Activated CD4-positive, alpha-beta memory T cell treated with anti-CD3 and anti-CD28 coated beads, Interleukin-2, amount 10 ng/mL, durations not matched to agents 7 days and 5 days (primary cell): ENCODE measurements at places on chromosomes 5 and 9. TPM values are rescaled to one million over a fixed set of nuclear protein-coding genes. Genes with fewer than 3 reads are reported as not detected.

CAMK4 gene
- 59.5 TPM for total RNA-seq

GDA gene
- not detected for total RNA-seq

ODF2 gene
- 54.5 TPM for total RNA-seq

WDR38 gene
- not detected for total RNA-seq

INSYN2B gene
- total RNA-seq: not detected

IFNK gene
- total RNA-seq: not detected

SLC22A4 gene
- total RNA-seq: 0.10 TPM

FUT7 gene
- total RNA-seq: 9.9 TPM

SPAG8 gene
- total RNA-seq: 2.0 TPM

IQGAP2 gene
- total RNA-seq: 124 TPM

PCDHA13 gene
- total RNA-seq: not detected

NOTCH1 gene
- 59.8 TPM for total RNA-seq

SOHLH1 gene
- total RNA-seq: not detected

RHOBTB3 gene
- not detected for total RNA-seq

CXCL14 gene
- total RNA-seq: not detected

DNA sequence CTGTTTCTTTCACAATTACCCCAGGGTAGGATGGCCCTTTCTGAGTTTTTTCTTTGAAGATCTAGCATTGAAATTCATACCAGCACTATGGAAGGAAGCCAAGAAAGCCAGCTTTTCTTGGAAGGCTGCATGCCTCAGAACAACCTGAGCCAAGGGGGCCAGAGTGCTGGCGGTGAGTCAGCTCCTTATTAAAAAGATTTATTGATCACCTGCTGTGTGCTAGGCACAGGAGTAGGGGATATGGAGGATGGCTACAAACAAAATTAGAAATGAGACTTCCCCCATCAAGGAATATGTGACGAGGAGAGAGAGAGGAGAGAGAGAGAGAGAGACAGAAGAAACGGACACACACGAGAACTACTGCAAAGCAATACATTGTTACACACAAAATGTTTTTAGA lies 184.6 kb upstream of the PUM3 start:
- H3K4me3 ChIP-seq: no peak overlapping the region
- H3K27ac ChIP-seq: no peak overlapping the region
- H3K36me3 ChIP-seq: no peaks in the 10 kb centered on the region
- H3K4me1 ChIP-seq: peaks cover 3% of the 10 kb centered on the region
- peaks cover 2% of the 10 kb centered on the region for H3K27me3 ChIP-seq

DNA sequence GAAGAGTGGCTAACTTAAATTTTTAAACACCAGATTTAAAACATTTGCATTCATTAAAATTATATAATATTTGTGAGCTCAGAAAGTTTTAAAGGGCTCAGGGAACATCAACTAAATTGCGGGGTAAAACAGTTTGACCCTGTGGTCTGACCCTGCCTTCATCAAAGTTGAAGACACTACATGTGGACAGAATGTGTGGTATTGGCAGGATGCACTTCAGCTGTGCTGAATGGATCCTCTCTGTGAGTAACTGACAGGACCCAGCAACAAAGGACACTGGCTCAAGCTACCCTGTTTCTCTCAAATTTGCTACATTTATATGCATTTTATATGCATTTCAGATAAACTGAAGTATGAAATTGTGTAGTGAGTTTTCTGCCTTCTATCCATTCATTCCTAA lies 288.5 kb downstream of the ZNF608 start:
- no peak overlapping the region for H3K4me3 ChIP-seq
- H3K36me3 ChIP-seq: no peaks in the 10 kb centered on the region
- DNase-seq: no peak

DNA sequence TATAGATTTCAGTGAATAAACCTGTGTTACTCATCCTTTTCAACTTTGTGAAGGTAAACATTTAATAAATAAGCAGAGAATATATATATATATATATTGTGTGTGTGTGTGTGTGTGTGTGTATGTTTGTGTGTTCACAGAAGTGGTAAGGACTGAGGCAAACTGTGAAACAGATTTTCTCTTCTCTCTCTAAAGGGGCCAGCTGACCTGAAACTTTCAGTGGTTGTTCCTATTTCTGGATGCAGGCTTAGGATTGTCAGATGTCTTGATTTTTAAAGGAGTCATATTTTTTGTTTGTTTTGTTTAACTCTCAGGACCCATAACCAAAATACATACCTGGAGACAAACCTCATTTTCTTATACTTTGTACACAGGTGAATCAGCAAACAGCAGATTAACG lies 714.9 kb upstream of the MEF2C start:
- H3K4me1 ChIP-seq: no peaks in the 10 kb centered on the region
- H3K27ac ChIP-seq: no peak overlapping the region
- DNase-seq: no peak

- H3K4me3 ChIP-seq: no peak overlapping the region
- no peak overlapping the region for H3K27ac ChIP-seq
- no peak for DNase-seq
- no peaks in the 10 kb centered on the region for H3K4me1 ChIP-seq
These were observed 475.1 kb upstream of the WWC1 start for GRCh38 chr5:167816354-167816753.

GRCh38 chr5:146196459-146197048 lies 6.9 kb upstream of the RBM27 start:
- no peak overlapping the region for H3K27ac ChIP-seq
- H3K4me1 ChIP-seq: no peaks in the 10 kb centered on the region
- H3K4me3 ChIP-seq: no peak overlapping the region
- peaks cover 15% of the 10 kb centered on the region for H3K27me3 ChIP-seq
- no peaks in the 10 kb centered on the region for H3K36me3 ChIP-seq

DNA sequence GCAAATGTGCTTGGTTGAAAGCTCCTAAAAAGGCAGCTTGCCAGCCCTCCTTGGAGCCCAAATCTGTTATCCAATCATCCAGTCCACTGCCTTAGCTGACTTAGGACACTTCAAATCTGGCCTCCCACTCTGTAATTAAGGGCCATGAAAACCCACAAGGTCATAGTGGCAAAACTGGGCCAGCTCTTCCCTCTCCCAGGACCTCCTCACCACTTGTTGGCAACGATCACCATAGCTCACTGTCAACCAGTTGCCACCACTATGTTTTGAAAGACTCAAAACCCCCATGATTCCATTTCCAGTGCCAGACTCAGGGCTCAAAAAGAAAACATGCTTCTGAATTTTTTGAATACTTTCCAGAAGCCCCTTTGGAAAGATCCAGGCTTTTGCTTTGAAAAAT lies 107.5 kb downstream of the NREP start:
- no peaks in the 10 kb centered on the region for H3K27me3 ChIP-seq
- DNase-seq: no peak
- no peaks in the 10 kb centered on the region for H3K36me3 ChIP-seq
- no peak overlapping the region for H3K27ac ChIP-seq
- no peaks in the 10 kb centered on the region for H3K4me1 ChIP-seq

GRCh38 chr5:180797256-180798192 lies 5.1 kb downstream of the MGAT1 start:
- H3K27ac ChIP-seq: no peak overlapping the region
- peaks cover 83% of the 10 kb centered on the region for H3K36me3 ChIP-seq
- H3K27me3 ChIP-seq: no peaks in the 10 kb centered on the region
- peaks cover 79% of the 10 kb centered on the region for H3K4me1 ChIP-seq
- no peak overlapping the region for H3K4me3 ChIP-seq
- no peak for DNase-seq

- no peak for DNase-seq
- H3K27ac ChIP-seq: no peak overlapping the region
- H3K36me3 ChIP-seq: no peaks in the 10 kb centered on the region
- H3K4me3 ChIP-seq: no peak overlapping the region
- no peaks in the 10 kb centered on the region for H3K4me1 ChIP-seq
- no peaks in the 10 kb centered on the region for H3K27me3 ChIP-seq
These were observed 423.6 kb downstream of the PRDM9 start for GRCh38 chr5:23930985-23931384.

GRCh38 chr9:16898464-16898863 lies 28.0 kb upstream of the BNC2 start:
- no peaks in the 10 kb centered on the region for H3K27me3 ChIP-seq
- no peaks in the 10 kb centered on the region for H3K36me3 ChIP-seq
- no peak overlapping the region for H3K4me3 ChIP-seq
- H3K27ac ChIP-seq: no peak overlapping the region
- DNase-seq: no peak

DNA sequence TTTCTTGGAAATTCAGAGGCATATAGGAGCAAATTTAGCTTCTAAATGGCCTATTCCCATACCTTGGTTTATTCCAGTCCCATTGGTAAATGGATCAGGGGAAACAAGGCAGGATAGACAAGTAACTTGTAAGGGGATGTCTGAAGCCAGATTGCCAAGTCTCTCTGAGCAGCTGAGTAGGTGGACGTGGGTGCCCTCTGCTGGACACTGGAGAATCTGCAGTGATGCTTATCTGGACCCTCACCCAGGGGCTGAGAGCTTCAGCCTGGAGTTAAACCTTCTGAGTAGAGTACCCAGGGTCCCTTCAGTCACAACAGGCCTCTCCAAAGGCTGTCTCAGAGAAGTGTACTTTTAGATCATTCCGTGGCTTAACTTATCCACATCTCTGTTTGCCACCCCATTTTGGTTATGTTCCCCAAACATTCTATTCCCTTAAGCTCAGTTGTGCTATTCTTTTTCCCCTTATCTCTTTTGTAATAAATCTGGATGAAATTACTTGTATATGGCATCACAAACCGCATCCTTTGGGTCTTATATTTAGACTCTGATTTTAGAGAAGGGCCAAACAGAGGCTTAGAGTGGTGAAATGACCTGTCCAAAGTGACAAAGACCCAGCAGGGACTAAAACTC lies 218.3 kb upstream of the GLRA1 start:
- no peaks in the 10 kb centered on the region for H3K36me3 ChIP-seq
- H3K4me1 ChIP-seq: no peaks in the 10 kb centered on the region
- peak; percentile 65 for DNase-seq
- H3K4me3 ChIP-seq: no peak overlapping the region

GRCh38 chr5:59891962-59892643 lies 1.4 kb downstream of the PDE4D start:
- DNase-seq: no peak
- H3K36me3 ChIP-seq: peaks cover 2% of the 10 kb centered on the region
- H3K27ac ChIP-seq: no peak overlapping the region

GRCh38 chr9:68683433-68683832 lies 21.6 kb upstream of the PIP5K1B start:
- H3K36me3 ChIP-seq: no peaks in the 10 kb centered on the region
- H3K27ac ChIP-seq: no peak overlapping the region
- H3K4me3 ChIP-seq: no peak overlapping the region
- peaks cover 31% of the 10 kb centered on the region for H3K27me3 ChIP-seq

- no peaks in the 10 kb centered on the region for H3K4me1 ChIP-seq
- peaks cover 7% of the 10 kb centered on the region for H3K27me3 ChIP-seq
- no peak for DNase-seq
- H3K27ac ChIP-seq: no peak overlapping the region
- H3K4me3 ChIP-seq: no peak overlapping the region
These were observed 50.9 kb upstream of the STARD4 start for GRCh38 chr5:111563031-111563822.

- no peaks in the 10 kb centered on the region for H3K36me3 ChIP-seq
- H3K4me1 ChIP-seq: no peaks in the 10 kb centered on the region
- DNase-seq: no peak
These were observed 7.3 kb upstream of the CTSV start for GRCh38 chr9:97046228-97046627.

GRCh38 chr5:168920019-168920810 lies 341.0 kb upstream of the PANK3 start:
- no peaks in the 10 kb centered on the region for H3K36me3 ChIP-seq
- DNase-seq: no peak
- no peak overlapping the region for H3K4me3 ChIP-seq
- no peak overlapping the region for H3K27ac ChIP-seq
- no peaks in the 10 kb centered on the region for H3K4me1 ChIP-seq

- no peak overlapping the region for H3K4me3 ChIP-seq
- no peak overlapping the region for H3K27ac ChIP-seq
- H3K27me3 ChIP-seq: no peaks in the 10 kb centered on the region
- DNase-seq: no peak
- H3K36me3 ChIP-seq: peaks cover 4% of the 10 kb centered on the region
These were observed 71.7 kb downstream of the ANKRD55 start for GRCh38 chr5:56161439-56161823.

- no peaks in the 10 kb centered on the region for H3K27me3 ChIP-seq
- no peak for DNase-seq
- no peak overlapping the region for H3K27ac ChIP-seq
These were observed 176.7 kb upstream of the PRDM9 start for GRCh38 chr5:23330726-23331125.

DNA sequence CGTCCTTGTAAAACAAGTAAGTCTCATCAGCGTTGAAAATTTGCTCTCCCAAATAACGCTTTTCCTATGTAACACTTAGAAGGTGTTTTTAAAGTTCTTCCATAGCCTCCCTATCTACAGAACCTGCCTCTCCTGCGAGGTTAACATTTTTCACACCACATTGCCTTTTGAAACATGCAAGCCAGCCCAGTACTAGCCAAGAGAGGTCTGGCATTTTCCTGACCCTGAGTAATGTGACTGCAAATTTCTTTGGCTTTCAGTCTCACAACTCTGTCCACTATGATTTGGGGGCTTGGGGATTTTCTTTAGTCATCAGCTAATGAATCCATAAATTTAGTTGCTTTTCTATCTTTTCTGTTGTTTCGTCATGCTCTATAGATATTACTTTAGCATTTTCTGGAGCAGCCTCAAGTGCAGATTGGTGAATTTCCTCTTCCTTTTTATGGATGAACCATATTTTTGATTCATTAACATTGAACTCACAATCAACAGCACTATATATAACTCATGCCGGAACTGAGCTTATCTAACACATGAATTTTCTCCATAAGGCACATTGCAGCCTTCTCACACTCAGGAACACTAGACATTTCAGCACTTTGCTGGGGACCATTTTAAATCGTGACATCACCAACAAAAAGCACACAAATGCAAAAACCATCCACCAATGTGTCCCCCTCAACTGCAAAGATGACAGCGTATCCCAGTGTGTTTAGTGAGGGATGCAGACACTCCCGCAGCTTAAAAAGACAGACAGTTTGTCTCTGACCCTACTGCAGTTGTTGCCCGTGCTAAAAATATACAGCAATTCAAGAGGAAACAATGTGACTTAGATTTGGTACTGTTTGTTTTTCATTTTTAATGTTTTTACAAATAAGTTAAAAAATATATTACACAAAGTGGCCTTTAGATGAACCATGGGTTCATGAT lies 77.2 kb upstream of the SPATA31C2 start:
- no peak overlapping the region for H3K4me3 ChIP-seq
- DNase-seq: no peak
- H3K27me3 ChIP-seq: peaks cover 19% of the 10 kb centered on the region
- no peak overlapping the region for H3K27ac ChIP-seq
- no peaks in the 10 kb centered on the region for H3K4me1 ChIP-seq

DNA sequence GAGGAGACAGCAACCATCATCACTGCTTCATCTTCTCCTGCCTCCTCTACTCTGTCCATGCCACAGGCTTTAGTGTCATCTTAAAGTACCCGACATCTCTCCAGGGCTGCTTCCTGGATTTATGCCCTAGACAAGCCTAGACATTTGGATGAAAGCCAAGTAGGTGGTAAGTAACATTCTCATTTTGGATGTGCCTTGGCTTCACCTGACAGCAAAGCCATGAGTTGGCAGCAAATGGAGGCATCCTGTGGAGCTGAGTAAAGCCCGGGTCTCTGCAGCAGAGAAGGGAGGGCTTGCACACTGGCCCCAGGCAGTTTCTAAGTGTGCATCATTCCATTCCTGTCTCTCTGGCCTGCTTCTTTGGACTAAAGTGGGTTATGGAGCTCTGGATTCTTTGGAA lies 299.1 kb downstream of the DMAC1 start:
- H3K36me3 ChIP-seq: no peaks in the 10 kb centered on the region
- no peak overlapping the region for H3K27ac ChIP-seq
- peaks cover 24% of the 10 kb centered on the region for H3K27me3 ChIP-seq
- no peak overlapping the region for H3K4me3 ChIP-seq
- no peaks in the 10 kb centered on the region for H3K4me1 ChIP-seq

- H3K27ac ChIP-seq: no peak overlapping the region
- H3K4me1 ChIP-seq: no peaks in the 10 kb centered on the region
- DNase-seq: no peak
- H3K27me3 ChIP-seq: no peaks in the 10 kb centered on the region
These were observed 1181.7 kb downstream of the EFNA5 start for GRCh38 chr5:106489004-106489403.
